ENCODE measurements at places on chromosomes 3 and 15.

DNA sequence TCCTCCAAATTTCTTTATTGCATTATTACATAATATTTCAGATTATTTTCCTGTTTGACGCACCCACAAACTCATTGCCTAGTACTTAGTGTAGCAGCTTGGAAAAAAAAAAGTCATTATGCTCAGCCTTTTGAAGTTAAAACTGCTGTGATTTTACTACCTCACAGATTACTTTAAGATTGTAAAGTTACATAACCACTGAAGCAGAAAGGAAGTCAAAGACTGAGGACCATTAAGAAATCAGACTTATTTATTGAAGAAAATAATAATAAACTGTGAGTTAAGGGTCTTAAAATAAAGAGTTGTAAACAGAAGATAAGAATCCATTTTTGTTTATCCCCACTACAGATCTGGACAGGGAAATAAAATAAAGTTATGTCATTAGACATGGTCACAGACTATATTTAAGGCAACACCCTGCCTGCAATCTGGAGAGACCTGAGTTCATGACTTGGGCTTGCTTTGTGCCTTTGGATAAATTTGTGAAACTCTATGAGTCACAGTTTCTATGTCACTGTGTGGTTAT lies 212.1 kb upstream of the ROBO2 start:
- DNase-seq: no peak

DNA sequence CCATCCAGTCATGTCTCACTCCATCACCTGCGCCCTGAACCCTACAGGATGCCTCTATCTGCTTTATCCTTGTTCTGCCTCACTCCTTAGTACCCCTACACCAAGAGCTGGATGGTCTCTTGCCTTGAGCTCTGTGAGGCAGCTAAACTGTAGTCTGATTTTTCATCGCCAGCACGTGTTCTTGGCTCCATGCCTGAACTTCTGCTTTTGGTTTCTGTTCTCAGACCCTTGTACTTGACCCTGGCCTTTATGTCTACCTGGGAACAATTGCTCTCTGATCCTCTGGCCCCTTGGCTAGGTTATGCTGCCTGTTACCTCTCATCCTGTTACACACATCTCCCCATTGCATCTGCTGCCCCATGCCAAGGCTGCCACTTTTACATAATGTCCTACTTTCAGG lies 318.0 kb upstream of the LMCD1 start:
- no peak for DNase-seq

GRCh38 chr3:38392604-38393163 lies 46.1 kb downstream of the XYLB start:
- no peak for DNase-seq

DNA sequence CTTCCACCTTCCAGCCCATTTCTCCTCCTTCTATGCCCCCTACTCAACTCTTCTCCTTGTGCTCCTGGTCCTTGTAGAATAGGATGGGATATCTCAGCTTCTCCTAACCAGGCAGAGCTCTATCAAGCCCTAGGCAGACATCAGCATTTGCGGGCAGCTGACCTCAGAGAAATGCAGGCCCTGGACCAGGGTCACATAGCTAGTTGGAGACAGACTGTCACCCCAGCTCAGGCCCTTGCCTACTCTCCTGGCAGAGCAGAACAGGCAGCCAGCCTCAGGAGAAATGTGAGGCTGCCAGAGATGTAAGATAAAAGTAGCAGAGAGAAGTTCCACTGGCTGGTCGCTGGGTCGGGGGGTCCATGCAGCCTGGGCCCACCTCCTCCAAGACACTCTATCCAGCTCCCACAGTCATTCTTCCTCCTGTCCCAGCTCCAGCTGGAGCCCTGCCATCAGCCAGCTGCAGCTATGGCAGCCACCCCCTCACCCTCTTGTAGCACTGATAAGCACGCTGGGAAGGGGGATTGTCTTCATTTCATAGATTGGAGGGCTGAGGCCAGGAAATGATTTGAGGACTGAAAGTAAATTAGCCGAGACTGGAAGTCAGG lies 4.0 kb downstream of the CYP8B1 start:
- no peak for DNase-seq

DNA sequence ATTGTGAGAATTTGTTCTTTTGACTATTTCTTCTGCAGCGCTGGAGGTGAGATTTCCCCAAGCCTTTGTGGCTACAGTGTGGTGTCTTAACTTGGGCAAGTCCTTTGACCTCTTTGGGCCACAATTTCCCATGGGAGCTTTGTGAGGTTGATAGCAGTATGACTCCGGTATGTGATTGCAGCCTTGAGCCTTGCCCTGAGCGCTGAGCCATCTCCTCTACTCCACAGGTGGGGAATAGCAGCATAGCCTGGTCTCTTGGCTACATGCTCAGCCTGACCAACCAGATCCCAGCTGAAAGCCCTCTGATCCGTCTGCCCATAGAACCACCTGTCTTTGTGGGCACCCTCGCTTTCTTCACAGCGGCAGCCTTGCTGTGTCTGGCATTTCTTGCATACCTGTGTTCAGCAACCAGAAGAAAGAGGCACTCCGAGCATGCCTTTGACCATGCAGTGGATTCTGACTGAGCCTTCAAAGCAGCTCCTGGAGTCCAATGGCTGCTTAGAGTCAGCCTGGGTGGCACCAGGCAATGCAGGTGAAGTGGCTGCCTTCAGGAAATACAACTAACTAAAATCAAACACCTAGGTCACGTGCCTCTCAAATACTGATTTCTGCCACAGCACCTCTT lies 30.0 kb upstream of the RPL14 start:
- DNase-seq: no peak

Measured in CD8-positive, alpha-beta T cell (primary cell).